ENCODE measurements at places on chromosomes 4 and X.

GRCh38 chr4:94504545-94504944 is 52.8 kb downstream of the PDLIM5 start:
- no peak for DNase-seq

DNA sequence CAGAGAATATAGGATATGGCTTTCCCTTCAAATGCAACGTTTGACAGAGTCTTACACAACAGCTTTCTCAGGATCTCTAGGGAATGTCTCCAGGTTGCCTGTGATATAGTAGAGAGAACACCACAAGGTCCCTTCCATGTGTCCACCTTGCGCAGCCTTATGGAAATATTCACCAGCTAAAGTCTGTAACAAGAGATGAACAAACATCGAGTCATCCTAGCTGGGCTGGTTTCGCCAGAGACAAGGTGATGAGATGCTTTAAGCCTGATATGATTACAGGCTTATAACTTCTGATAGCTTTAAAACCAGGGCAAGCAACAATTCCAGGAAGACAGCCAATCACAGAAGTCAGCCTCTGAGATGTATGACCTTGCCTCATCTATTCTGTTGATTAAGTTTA is 83.8 kb downstream of the SEL1L3 start:
- DNase-seq: no peak

DNA sequence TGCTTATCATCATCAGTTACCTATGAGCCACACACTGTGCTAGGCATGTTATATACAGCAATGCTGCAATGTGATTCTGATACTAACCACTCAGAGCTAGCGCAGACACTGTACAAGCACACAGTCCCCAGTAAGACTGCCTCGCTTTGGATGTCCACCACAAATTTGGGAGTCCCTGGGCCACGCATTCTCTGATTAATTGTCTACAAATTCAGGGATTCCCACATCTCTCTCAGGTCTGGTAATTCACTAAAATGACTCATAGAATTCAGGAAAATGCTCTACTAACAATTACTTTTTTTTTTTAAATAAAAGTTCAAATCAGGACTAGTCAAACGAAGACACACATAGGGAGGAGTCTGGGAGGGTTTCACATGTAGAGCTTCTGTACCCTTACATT is 652.1 kb upstream of the AADAT start:
- DNase-seq: no peak

DNA sequence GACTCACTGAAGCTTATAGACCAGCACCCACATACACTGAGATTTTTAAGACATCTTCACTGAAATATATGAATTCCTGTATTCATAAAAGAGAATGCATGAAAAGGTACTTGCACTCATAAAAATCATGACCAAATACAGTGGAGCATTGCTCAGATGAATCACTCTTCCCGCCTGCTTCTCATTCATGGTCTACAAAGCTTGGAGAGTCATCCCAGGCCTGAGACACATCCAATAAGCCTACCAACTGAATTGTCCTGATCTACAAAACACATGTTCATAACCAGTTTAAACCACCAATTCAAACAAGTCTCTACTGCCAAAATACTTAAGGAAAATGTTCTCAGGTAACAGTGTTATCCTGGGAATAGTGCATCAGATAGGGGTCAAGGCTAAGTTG is 38.1 kb downstream of the PROM1 start:
- DNase-seq: no peak

DNA sequence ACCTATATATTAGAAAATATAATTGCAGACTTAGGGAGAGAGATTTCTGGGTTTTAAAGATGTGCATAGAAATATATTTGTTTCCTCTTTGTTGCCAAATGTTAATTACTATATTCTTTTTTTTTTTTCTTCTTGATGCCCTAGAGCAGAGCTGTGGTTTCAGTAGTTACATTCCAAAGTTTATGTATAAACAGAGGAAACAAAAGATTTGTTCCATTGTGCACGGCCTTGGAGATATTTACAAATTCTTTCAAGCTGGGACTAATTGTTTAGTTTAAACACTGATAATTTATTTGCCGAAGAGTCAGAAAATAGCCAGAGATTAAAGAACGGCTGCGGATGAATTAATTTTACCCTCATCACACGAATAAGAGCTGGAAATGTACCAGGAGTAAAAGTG is 85.1 kb downstream of the USP46 start:
- DNase-seq: no peak

GRCh38 chr4:40322811-40323210 is 12.3 kb upstream of the CHRNA9 start:
- DNase-seq: no peak

DNA sequence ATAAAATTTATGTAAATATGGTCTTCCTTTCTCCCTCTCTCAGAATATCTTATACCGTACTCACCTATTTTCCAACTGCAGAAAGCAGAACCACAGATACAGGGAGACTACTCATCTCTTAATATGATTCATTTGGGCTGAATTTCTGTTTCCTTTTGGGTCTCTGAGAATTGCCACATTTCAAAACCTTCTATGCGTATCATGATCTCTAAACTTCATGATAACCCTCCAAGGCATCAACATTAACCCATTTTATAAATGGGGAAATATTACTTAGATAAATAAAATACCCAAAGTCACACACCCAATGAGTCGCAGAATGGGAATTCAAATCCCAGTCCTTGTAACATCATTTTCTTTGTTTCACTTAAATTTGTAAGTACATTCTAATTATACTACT is 16.6 kb upstream of the PRDM8 start:
- no peak for DNase-seq

- no peak for DNase-seq
Measured at GRCh38 chr4:15240764-15241163, 187.1 kb upstream of the C1QTNF7 start.

DNA sequence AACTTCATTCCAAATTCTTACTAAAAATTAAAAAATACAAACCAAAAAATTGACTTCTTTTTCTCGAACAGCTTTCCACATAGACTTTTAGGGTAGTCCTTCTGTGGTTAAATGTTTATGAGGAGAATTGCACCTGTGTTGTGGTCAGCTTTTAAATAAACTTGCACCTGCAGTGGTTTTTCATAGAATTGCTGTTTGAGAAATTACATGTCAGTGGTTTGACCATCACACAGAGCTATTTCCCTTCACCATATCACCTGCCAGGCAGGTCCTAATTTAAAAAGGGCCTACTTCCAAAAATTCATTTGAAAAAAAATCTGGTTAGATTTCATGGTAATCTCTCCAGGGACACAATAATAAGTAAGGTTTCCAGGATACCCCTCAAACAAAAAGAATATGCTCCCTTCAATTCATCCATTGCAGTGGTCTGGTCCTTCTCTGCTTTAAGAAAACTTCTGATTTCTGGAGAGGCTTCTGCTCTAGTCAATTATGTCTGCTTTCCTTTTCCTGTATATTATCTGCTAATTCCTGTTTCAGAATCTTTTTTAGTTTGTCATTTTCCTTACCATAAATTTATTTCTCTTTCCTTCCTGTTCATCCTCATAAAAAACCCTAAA is 9.8 kb upstream of the UTP3 start:
- no peak for DNase-seq

DNA sequence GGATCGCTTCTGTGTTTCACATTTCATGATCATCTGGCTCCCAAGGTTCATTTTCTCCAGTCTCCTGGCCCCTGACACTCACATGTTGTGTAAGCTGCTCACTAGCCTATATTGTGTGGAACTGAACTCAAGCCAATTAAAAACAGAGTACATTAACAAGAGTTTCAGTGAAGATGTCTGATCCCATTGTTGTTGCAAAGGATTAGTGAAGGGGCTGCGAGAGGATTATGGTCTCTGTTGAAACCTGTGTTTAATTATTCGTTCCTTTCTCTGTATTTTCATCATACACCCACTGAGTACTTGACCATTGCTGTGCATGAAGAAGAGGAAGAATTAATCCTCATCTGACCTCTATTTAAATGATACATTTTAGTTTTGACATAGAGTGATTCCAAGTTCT is 54.7 kb downstream of the AFF2 start:
- DNase-seq: no peak

- DNase-seq: no peak
Measured at GRCh38 chrX:109830704-109831206, 97.7 kb upstream of the ACSL4 start.

DNA sequence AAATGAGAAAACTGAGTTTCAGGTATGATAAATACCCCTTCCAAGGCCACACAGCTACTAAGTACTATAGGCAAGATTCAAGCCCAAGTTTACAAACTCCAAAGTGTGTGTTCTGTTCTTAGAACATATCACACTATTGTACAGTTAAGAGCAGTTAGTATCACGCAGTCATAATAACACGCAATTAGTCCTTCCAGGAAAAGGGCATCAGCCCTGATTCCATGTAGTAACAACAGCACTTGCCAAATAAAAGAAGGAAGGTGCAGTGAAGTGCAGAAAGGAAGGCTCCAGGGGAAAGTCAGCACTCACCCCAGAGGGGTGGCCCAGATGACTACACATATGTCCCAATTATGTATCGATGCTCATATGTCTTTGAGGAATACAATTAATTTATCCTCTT is 4.4 kb downstream of the TASL start:
- no peak for DNase-seq

DNA sequence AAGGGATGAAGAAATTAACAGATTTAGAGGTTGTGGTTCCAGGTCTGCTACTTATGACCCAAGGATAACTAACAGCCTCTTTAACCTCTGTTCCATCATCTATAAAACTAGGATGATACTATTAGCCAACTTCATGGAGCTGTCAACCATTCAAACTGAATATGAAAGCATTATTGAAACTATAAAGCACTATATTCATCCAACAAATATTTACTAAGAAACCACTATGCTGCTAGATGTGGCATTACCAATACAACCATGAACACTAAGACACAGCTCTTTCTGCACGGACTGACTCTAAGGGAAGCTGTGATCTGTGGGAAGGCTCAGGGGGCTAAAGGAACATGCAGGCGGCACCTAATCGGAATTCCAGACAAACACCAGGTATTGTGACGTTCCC is 66.0 kb downstream of the APBB2 start:
- no peak for DNase-seq

- DNase-seq: no peak
Measured at GRCh38 chrX:97597954-97598353, 714.2 kb downstream of the RPA4 start.

- DNase-seq: no peak
Measured at GRCh38 chr4:127364397-127364796, 268.4 kb upstream of the INTU start.

Measured in amniotic stem cell (primary cell).